Upper lobe of right lung (tissue), 1 donor: ENCODE measurements at places on chromosomes 11 and 22.

- no peak for DNase-seq
Measured at GRCh38 chr11:133710241-133710640, 135.1 kb downstream of the SPATA19 start.

GRCh38 chr11:32396991-32397390 is 38.3 kb downstream of the WT1 start:
- DNase-seq: no peak

DNA sequence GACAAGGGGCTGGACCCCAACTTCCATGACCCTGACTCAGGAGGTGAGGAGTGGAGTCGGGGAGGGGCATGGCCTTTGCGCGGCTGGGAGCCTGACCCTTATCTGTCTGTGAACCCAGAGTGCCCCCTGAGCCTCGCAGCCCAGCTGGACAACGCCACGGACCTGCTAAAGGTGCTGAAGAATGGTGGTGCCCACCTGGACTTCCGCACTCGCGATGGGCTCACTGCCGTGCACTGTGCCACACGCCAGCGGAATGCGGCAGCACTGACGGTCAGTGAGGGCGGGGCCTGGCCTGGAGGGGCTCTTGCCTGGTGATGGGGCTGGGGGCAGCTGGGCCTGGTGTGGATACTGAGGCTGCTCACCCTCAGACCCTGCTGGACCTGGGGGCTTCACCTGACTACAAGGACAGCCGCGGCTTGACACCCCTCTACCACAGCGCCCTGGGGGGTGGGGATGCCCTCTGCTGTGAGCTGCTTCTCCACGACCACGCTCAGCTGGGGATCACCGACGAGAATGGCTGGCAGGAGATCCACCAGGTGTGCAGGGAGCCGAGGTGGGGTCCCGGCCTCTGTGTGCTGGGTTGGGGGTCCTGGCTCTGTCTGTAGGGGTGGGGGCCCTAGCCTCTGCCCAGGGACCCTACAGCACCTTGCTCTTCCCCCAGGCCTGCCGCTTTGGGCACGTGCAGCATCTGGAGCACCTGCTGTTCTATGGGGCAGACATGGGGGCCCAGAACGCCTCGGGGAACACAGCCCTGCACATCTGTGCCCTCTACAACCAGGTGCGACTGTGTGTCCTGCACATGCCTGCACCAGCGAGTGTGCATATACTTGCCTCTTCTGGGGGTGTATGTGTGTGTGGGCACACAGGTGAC is 6.3 kb downstream of the SHANK3 start:
- no peak for DNase-seq

DNA sequence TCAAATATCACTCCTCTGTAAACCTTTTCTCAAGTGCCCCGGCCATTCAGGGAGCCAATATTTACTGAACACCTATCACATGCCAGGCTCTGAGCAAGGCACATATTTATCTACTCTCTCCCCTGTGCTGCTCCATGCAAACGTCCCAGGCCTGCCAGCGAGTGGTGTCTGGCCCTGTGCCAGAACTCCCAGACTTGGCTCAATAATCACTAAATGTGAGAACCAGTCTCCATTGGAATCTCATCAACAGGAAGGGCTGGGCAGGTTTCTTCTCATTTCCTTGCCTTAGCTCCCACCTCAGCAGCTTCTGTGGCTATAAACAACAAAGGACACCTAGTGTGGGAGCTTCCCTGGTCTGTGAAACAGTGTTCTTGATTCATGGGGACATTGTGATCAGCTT is 21.7 kb downstream of the RASSF10 start:
- peak; percentile 73 for DNase-seq
